ENCODE measurements at places on chromosomes 5 and 9.

DNA sequence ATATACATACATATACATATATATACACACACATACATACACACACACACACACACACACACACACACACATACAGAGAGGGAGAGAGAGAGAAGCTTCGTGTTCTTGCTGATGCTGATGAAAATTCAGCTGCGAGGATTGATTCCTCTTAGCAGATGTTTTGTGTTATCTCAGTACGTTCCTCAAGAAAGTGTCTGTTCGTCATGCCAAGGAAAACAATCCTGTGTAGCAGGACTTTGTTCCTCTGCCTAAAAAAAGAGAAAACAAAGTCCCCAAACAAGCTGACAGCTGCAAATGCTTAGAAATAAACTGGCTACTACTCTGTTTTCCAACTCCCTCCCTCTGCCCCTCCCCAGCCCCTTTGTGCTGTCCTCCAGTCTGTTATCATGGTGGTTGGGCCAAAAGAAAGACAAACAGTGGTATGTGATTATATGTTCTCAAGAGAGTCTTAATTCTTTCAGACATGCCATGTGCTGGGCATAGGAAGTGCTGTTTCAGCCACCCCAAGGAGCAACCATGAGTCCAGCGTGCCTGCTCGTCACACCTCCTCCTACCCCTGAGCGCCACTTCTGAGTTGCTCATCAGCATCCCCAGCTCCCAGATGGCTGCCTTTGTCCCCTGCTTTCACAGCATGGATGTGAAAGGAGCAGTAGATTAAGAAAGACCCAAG lies 71.5 kb upstream of the EQTN start:
- no peak for DNase-seq

GRCh38 chr9:91681461-91682305 lies 258.1 kb upstream of the NFIL3 start:
- peak; percentile 13 for DNase-seq

DNA sequence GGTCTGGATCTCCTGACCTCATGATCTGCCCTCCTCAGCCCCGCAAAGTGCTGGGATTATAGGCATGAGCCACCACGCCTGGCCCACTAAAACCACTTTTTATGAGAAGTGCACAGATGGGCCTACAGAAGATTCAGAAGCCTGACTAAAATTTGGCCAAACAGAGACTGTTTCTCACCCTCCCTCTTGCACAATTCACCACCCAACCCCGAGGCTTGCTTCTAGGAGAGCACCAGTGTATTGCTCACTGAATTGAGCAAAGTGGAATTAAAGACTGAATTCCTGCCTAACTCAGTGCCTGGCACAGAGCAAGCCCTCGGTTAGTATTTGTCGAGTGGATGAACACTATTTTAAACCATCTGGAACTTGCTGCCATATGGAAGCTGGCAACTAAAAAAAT lies 3.4 kb upstream of the DCTN4 start:
- DNase-seq, result no peak

DNA sequence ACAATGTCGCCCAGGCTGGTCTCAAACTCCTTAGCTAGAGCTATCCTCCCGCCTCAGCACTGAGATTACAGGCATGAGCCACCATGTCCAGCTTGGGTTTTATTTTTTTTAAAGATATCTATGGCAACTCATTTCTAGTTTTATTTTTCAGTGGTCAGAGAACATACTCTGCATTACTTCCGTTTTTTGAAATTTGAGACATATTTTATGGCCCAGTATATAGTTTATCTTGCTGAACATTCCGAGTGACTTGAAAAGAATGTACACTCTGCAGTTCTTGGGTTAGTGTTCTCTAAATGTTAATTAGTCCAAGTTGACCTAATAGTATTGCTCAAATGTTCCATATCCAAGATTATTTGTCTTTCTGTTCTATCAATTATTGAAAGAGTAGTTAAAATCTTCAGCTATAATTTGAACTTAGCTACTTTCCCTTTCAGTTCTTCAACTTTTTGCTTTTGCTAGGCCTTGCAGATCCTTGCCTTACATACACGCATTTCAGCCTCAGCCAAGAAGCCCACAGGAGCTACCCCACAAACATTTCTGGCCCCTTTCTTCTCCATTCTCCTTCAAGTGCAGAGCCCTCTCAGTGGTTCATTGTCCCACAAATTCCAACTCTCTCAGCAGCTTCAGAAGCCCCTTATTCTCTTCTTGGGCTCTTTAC lies 22.3 kb upstream of the SNAPC3 start:
- no peak for DNase-seq

DNA sequence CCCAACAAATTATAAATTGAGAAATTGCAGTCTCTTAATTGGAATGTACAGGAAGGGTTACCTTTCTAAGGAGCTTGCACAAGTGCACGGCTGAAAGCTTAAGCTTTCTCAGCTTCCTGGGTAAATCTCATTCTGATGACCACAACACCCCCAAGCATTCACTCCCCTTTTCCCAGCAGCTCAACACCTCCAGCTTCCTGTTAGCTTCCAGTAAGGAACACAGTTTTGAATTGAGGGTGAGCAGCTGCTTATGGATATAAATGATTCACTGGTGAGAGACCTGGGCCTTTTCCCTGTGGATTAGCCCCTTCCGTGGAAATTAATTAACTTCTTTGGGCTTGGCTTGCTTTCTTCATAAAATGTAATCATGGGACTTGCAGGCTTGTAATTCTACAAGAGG lies 101.2 kb downstream of the SLC28A3 start:
- no peak for DNase-seq

DNA sequence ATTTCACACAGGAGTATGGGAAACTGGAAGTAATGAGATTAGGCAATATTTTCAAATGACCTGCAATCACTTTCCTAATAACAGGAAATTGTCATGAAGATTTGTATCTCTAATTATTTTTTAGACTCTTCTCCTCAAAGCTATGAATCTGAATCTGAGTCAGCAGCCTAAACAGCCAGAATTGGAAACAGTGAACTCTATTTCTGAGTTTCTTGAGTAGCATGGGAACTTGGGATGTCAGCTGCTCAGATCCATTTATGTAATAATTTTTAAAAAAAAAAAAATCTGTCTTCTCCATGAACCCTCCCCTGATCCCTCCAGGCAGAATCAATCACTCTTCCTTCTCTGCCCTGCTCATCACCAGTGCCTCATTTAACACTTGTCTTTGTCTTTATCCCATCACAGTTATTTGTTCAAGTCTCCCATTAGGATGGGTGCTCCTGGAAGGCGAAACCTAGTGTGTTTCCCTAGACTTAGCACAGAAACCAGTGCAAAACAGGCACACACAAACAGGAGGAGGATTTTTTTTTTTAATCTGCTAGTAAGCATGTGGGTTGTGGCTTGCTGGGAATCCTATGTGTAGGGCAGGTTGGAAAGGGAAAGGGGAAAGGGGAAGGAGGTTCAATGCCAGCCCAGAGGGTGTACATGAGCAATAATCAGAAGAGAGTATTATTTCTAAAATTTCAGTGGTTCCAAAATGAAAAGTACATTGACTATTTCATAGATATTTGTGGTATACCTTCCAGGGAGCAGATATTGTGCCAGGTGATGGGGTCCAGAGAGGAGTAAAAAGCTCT lies 186.8 kb downstream of the TTLL11 start:
- DNase-seq, result no peak

DNA sequence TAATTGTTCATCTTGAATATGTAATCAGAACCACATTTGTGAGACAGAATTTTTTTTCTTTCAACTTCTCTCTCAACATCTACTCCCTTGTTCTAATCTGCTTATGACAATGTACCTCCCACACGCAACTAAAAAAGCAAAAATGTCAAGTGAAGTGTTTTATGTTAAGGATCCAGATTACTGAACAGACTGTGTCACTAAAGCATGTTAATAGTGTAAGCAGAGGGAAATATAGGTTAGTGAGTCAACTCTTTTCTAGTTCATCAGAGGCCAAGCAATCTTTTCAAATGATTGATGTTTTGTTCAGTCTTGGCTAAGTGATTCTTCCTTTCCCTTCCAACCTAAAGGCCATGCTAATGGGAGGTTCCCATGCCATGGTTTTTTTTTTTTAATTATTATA lies 34.7 kb upstream of the IDNK start:
- no peak for DNase-seq

GRCh38 chr5:73007051-73007450 lies 51.2 kb downstream of the FCHO2 start:
- no peak for DNase-seq

DNA sequence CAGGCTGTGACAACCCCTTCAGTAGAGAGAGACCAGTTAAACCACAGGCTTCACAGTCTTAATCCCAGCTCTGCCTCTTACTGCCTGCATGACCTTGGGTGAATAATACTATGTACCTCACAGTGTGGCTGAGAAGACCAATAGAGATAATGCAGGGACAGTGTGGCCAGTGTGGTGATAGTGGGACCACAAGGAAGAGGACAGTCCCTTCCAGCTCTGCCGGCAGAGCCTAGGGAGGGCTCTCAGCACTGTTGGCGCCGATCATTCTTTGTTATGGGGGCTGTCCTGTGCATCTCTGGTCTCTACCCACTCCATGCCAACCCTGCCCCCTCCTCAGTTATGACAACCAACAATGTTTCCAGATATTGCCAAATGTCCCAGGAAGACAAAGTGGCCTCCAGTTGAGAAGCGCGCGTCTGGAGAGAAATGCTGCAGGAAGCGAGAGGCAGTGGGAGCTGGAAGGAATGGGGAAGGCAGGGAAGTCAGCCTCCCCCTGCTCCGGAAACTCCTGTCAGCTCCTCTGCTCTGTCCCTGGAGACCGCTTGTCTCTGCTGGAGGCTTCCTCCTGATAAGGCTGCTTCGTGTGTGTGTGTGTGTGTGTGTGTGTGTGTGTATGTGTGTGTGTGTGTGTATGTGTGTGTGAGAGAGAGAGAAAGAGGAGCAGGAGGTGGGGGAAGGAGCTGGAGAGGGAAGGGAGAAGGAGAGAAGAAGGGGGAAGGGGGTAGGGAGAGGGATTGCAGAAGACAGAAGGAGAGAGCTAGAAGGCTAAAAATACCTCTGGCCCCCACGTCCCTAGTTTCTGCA lies 31.8 kb upstream of the FABP6 start:
- DNase-seq, result no peak

DNA sequence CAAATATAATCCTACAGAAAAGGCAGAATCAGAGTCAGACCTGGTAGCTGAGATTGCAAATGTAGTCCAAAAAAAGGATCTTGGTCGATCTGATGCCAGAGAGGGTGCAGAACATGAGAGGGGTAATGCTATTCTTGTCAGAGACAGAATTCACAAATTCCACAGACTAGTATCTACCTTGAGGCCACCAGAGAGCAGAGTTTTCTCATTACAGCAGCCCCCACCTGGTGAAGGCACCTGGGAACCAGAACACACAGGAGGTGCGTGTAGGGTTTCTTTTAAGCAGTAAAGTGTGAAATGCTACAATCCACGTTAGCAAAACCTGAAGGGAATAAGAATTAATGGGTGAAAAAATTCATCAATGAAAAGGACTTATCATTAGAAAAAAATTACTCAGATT lies 145.8 kb downstream of the GIN1 start:
- DNase-seq, result no peak

DNA sequence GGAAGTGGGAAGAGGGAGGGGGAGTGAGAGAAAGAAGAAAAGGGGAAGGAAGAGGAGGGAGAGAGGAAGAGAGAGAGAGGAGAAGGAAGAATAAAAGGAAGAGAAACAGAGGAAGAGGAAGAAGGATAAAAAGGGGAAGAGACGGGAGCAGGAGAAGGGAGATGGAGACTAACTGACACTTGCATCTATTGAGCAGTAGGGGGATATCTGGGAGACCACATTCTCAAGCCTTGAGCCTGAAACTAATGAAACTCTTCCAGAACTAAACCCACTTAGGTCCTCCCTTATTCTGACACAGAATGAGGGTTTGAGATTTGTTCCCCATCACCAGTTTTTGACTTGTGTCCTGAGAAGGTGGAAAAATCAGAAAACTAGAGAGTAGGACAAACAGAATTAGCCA lies 533.3 kb downstream of the CDH12 start:
- no peak for DNase-seq

GRCh38 chr5:1063661-1064382 lies 48.0 kb downstream of the SLC12A7 start:
- no peak for DNase-seq

- DNase-seq, result no peak
Measured at GRCh38 chr5:39441838-39442237, 17.1 kb upstream of the DAB2 start.

DNA sequence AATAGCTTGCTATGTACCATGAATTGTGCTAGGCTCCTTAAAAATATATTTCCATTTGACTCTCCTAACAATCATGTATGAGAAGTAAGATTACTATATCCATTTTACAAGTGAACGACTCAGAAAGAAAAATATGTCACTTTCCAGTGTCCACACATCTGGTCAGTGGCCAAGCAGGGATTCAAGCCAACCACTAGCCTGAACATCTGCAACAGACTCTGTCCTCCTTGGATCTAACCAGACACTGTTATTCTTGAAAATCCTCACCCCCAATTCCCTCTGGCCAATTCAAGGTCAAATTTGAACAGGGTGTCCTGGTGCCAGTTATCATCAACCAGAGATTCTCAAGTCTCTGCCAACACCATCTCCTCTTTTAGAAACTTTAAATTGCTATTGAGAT lies 344.1 kb upstream of the WWC1 start:
- DNase-seq, result no peak

DNA sequence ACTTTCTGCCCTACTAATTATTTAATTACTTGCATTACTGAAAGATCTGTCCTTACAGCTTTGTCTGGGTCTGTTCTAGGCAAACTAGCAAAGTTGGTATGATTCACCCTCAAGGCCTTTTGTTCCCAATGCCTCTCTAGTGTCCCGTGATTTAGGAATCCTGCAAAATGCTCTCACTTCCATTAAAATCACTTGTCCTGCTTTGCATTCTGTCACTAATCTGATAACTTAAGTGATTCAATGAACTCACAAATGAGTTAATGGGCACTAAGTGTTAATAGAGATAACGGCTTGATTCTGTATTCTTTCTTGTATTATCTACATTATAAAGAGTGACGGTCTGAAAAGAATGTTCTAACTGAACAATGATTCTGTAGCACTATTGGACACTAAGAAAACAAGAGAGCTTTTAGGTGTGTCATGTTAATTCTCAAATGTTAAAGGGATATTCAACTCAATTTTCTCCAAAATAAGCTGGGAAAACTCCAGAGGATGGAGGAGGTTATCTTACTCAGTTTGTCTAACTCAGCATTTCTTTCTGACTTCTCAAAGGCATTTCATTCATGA lies 697.3 kb downstream of the CETN3 start:
- no peak for DNase-seq

DNA sequence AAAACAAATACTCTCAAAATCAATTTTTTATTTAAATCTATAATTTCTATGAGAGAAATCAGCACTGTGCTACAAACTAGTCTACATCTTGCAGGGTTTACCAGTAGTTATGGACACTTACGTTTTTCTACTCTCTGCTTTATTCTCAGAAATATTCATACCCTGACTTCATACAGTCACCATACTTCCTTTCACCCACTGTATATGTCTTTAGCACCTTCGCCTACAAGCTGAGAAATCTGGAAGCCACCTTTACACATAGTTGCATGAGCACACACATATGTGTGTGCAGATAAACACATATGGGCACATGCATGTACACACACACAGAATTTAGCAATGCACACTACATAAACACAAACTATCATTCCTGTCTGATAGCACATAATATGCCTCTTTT lies 177.0 kb downstream of the ST8SIA4 start:
- no peak for DNase-seq

GRCh38 chr5:90347462-90347861 lies 62.1 kb downstream of the CETN3 start:
- no peak for DNase-seq

Measured in NCI-H446 treated with DMSO at 0.1 percent for 48 hours (cell line).